ENCODE measurements at places on chromosomes 7 and 10.
A peak's percentile ranks its signal among the peaks of the same experiment; 100 is the strongest.

DNA sequence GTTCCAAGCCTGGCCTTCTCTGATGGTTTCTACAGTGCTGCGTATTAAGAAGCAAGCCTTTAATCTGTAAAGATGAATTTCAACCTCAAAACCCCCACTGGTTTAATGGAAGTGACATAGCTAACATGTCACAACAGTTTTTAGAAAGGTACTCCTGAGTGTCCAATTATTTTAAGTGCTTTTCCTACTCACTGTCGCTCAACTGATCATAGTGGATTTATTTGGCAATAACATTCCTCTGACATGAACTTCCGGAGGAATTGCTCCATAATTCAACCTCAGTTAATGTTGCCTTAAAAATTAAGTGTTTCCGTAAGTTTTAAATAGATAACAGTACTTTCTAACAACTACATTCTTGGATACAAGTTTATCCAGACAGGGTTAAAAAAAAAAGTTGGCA is 57.5 kb downstream of the AGMO start:
- no peak for DNase-seq

DNA sequence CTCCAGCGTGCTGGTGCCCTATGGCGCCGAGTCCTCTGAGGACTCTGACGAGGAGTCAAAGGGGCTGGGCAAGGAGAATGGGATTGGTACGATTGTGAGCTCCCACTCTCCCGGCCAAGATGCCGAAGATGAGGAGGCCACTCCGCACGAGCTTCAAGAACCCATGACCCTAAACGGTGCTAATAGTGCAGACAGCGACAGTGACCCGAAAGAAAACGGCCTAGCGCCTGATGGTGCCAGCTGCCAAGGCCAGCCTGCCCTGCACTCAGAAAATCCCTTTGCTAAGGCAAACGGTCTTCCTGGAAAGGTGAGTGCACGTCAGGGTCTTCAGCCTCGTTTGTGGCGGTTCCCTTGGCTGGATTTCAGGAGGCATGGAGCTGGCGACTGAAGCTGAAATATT is 118.8 kb downstream of the ANKRD61 start:
- DNase-seq = no peak

- no peak for DNase-seq
These were observed 61.7 kb downstream of the DOCK4 start for GRCh38 chr7:112144284-112145059.

DNA sequence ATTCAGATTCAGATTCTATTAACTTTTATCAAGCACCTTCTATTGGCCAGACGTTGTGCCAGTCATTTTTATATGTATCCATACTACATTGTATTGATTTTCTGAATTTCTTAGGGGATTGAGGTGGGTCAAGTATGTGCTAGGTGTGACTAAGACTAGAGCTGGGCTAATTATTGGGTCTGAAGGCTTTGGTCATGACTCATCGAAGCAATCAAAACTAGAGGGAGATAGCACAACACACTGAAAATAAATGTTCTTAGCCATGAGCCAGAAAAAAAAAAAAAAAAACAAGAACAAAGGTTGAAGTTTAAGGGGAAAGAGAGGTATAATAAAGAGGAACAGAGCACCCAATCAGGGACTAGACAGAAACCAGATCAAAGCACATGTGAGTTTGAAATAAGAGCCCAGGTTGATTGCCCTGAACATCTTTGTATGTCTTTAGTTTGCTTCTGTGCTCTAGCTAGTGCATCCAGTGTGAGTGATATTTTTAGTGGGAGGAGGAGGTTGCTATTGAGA is 171.6 kb upstream of the FOXP2 start:
- no peak for DNase-seq

DNA sequence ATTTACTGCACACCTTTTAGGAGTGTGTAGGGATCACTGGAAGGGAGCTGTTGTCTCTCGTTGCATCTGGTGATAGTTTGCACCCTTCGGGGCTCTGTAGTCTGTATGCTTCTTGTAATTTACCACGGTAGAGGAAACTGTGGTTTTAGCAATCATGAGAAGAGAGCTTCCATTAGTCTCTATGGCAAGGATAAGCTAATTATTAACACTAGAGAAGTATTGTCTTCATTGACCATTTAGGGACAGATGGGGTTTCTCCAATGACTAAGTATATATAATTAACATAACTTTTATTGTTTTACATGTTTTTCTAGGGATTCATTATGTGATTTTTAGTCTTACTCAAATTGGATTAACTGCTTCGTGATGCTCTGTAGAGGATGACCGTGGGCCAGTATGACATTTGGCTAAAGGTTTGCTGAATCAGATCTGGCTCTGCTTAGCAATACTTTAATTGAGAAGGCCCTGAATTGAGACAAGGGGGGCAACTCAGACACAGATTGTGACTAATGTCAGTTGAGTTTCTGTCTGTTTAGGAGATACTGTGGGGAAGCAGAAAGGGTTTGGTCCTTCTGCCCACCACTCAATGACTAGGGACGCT is 8.7 kb downstream of the SLC18A2 start:
- DNase-seq = no peak

DNA sequence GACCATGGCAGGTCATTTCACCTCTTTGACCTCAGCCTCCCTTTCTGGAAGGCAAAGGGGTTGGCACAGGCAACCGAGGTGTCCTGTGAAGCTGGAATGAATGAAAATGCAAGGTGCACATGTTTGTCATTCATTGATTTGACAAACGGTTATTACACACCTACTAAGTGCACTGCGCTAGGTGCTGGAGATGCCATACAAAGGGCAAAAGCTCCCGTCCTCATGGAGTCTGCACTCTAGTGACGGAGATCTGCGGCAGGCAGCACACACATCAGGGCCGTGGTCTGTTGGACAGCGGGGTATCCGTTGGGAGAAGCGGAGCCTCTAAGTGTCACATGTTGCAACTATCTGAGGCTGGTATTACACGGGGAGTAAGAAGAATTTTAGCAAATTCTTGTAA is 44.2 kb downstream of the PRF1 start:
- no peak for DNase-seq

DNA sequence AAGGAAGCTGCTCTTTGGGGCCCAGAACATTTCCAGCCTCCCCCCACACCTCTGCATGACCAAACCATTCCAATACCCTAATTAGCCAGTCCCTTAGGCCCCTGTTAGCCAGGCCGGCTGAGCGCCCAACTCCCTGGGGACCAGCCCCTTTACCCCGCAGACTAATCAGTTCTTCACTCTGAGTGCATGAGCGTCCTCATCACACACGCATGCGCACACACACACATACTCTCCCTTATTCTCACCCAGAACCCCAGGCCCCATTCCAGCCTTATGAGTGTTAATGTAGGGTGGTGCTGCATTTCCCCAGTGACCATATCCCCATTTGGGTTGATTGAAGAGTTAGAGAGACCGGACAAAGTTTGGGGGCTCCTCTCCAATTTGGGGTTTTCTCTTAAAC is 77.0 kb upstream of the SLF2 start:
- no peak for DNase-seq

- no peak for DNase-seq
These were observed 55.0 kb downstream of the ST7 start for GRCh38 chr7:117008118-117008885.

DNA sequence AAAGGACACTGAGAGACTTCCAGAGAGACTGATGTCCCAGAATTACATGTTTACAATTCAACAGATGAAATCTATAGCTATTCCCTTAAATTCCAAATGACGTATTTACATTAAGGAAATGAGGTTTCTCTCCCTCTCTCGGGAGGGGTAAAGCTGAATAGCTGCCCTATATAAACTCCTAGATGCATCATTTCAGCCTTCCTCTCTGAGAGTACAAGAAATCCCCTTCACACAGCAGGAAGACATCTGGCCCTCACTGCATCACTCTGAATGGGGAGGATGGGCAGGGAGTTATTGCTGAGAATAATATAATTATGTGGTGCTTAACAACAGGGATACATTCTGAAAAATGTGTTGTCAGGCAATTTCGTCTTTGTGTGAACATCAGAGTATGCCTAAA is 11.0 kb downstream of the POT1 start:
- DNase-seq = no peak

GRCh38 chr10:72334825-72335393 is 19.8 kb downstream of the DNAJB12 start:
- DNase-seq = peak; percentile 98
